ENCODE measurements at places on chromosomes 2 and 18. TPM values are rescaled to one million over a fixed set of nuclear protein-coding genes. Genes with fewer than 3 reads are reported as not detected.
A peak's percentile ranks its signal among the peaks of the same experiment; 100 is the strongest.

DNA sequence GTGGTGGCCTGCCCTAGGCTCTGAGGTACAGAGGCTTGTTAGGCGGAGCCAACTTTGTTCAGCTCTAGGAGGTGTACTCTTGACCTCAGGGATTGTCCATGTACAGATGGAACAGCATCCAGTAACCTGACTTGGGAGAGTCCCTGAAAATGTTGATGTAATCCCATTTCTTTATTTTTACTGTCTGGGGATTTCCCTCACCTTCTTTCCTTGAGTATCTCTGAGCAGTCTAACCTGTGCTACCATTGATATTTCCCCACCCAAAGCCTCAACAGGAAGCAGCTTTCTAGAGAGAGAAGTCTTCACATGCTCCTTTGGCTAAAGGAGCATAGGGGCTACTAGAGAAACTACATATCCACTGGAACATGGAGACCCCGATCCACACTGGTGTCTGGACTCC is 10.4 kb downstream of the IL36A start:
- no peak for DNase-seq
- no peaks in the 10 kb centered on the region for H3K36me3 ChIP-seq
- peaks cover 4% of the 10 kb centered on the region for H3K27me3 ChIP-seq

DNA sequence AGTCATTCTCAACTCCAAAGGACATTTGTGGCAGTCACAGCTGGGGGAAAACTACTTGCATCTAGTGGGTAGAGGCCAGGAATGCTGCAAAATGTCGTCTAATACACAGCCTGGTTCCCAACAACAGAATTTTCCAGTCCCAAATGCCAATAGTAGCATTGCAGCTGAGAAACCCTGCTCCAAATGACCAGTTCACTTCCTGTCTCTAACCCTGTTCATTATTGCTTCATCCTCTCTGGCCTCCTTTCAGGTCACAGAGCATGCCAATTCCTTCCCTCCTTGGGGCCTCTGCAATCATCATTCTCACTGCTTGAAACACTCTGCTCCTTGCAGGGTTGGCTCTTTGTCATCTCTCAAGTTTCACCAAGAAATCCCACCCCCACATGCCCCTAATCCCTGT is 139.1 kb downstream of the IRS1 start:
- H3K27me3 ChIP-seq, result no peaks in the 10 kb centered on the region
- peaks cover 12% of the 10 kb centered on the region for H3K4me1 ChIP-seq
- peak; percentile 85 for DNase-seq
- peak overlapping the region; percentile 45 for H3K27ac ChIP-seq
- no peaks in the 10 kb centered on the region for H3K36me3 ChIP-seq

- H3K36me3 ChIP-seq, result no peaks in the 10 kb centered on the region
- H3K27me3 ChIP-seq, result no peaks in the 10 kb centered on the region
- no peak overlapping the region for H3K4me3 ChIP-seq
- DNase-seq, result no peak
- H3K27ac ChIP-seq, result no peak overlapping the region
- H3K4me1 ChIP-seq, result no peaks in the 10 kb centered on the region
These were observed 51.2 kb upstream of the NOSTRIN start for GRCh38 chr2:168751104-168751740.

DNA sequence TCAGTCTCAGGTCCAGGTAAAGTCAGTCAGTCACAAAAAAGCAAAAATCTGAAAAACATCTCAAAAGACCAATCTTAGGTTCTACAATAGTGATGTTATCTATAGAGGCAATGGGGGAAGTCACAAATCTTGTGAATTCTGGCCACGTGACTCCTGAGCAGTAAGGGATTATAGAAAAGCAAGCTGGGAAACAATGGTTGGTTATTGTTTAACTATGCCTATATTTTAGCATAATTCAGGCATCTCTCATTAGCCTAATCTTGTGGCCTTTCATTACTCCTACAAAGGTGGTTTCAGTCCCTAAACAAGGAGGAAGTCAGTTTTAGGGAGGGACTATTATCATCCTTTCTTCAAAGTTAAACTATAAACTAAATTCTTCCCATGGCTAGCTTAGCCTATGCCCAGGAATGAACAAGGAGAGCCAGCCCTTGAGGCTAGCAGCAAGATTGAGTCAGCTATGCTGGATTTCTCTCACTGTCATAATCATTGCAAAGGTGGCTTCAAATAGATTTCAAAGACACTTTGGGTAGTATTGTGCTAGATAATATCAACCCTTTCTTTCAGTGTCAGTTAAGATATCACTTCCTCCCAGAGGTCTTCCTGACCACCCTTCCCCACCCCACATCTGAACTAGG is 56.4 kb upstream of the ITGA6 start:
- no peaks in the 10 kb centered on the region for H3K36me3 ChIP-seq
- no peaks in the 10 kb centered on the region for H3K4me1 ChIP-seq

GRCh38 chr2:86783615-86784339 is 6.9 kb downstream of the CD8A start:
- no peak overlapping the region for H3K27ac ChIP-seq
- H3K36me3 ChIP-seq, result no peaks in the 10 kb centered on the region
- H3K4me1 ChIP-seq, result 0 out of 2 replicates have a peak, but pooled peaks cover under 1% of the 10 kb centered on the region
- no peak for DNase-seq
- no peak overlapping the region for H3K4me3 ChIP-seq

DNA sequence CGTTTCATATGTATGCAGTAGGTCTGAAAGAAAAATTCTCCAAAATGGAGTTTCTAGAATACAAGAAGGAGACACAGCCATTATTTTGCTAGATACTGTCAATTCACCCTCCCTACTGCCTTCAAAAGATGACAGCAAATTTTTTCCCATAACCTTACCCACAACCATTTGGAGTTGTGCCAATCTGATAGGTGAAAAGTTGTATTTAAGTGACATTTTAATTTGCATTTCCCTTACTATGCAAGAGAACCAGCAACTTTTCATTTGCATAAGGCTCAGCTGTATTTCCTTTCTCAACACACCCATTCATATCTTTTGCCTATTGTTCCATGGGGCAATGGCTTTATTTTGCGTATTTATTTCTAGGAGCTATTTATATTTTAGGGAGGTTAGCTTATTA is 31.4 kb upstream of the IL18RAP start:
- DNase-seq, result no peak
- H3K4me3 ChIP-seq, result no peak overlapping the region
- H3K4me1 ChIP-seq, result no peaks in the 10 kb centered on the region
- no peaks in the 10 kb centered on the region for H3K27me3 ChIP-seq
- no peak overlapping the region for H3K27ac ChIP-seq

- peak; percentile 46 for DNase-seq
- no peaks in the 10 kb centered on the region for H3K36me3 ChIP-seq
- H3K4me1 ChIP-seq, result peaks cover 12% of the 10 kb centered on the region
- no peak overlapping the region for H3K4me3 ChIP-seq
These were observed 79.6 kb downstream of the SUMO1 start for GRCh38 chr2:202158796-202159195.

- no peak overlapping the region for H3K4me3 ChIP-seq
- no peak overlapping the region for H3K27ac ChIP-seq
- H3K4me1 ChIP-seq, result no peaks in the 10 kb centered on the region
- H3K36me3 ChIP-seq, result no peaks in the 10 kb centered on the region
These were observed 33.9 kb downstream of the ADRA2B start for GRCh38 chr2:96082211-96083063.

DNA sequence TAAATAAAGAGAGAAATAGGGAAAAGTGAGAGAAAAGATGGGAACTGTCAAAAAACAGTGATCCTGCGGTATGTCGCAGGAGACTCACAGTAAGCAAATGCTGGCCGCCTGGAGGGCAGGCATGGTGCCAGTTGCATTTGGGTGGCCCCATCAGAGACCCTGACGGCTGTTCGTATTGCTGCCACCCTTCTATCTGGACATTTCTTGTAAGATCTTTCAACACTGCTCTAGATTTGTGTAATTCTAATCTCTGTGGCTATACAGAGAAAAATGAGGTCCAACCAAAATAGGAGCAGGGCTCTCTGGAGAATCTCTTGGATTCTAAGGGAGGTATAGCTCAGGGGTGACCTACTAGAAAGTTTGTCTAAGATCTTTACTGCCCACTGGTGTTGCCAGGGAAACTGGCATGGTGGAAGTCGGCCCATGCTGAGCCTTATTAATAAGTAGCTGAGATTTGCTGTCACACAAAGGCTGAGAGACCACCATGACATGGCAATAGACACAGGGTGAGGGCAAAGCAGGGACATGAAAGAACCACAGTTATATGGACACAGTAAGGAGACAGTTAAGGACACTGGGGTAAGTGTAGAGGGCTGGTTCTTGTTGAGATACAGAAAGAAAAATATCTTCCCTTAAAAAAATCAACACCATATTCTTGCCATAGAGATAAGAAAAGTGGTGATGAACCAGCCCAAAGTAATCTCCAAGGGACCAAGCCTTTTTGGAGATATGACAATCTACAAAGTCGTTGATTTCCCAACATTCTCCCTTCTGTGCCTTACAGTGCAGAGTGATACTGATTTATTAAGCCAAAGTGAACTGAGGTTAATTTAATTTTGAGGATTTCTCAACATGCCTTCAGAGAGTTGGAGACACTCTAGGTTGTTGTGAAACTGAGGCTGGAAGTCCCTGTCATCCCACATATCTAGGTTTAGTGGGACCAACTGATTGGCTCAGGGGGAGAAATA is 26.4 kb upstream of the FZD7 start:
- no peak overlapping the region for H3K27ac ChIP-seq
- DNase-seq, result no peak
- no peaks in the 10 kb centered on the region for H3K36me3 ChIP-seq
- no peak overlapping the region for H3K4me3 ChIP-seq

DNA sequence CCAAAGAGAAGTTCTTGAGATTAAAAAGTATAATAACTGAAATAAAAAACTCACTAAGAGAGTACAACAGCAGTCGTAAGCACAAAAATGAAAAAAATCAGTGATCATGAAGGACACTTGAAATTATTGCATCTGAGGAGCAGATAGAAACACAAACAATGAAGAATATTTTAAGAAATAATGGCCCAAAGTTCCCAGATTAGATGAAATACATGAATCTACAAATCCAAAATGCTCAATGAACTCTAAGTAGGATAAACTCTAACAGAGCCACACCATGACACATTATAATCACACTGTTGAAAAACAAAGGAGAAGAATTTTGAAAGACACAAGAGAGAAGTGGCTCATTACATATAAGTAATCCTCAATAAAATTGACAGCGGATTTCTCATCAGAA is 31.9 kb upstream of the EMILIN2 start:
- no peak overlapping the region for H3K27ac ChIP-seq
- H3K4me3 ChIP-seq, result no peak overlapping the region
- no peaks in the 10 kb centered on the region for H3K4me1 ChIP-seq
- DNase-seq, result no peak
- H3K36me3 ChIP-seq, result no peaks in the 10 kb centered on the region

- no peak for DNase-seq
- no peaks in the 10 kb centered on the region for H3K36me3 ChIP-seq
These were observed 670 bp upstream of the MOCOS start for GRCh38 chr18:36186461-36187192.

DNA sequence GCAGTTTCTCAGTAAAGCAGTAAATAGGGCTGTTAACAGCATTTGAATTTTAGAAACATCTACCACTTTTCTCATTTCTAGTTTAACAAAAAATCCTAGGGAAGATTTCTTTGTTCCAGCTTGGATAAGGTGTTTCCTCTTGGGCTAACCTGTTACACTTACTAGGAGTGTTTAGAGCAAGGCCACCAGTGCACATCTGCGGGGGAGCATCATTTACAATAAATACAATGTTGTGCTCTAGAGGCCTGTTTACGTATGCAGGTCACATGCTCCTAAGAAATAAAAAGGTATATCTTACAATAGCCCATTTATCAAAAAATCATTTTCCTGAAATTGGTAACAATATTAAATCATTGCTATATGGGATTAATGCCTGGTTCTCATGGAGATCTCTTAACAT is 8.1 kb downstream of the ZNF638 start:
- no peak for DNase-seq
- H3K4me3 ChIP-seq, result no peak overlapping the region
- H3K27me3 ChIP-seq, result no peaks in the 10 kb centered on the region
- H3K36me3 ChIP-seq, result peaks cover 3% of the 10 kb centered on the region

GRCh38 chr2:18934886-18935285 is 345.5 kb upstream of the NT5C1B start:
- H3K27ac ChIP-seq, result no peak overlapping the region
- H3K36me3 ChIP-seq, result no peaks in the 10 kb centered on the region
- no peak overlapping the region for H3K4me3 ChIP-seq
- peaks cover 3% of the 10 kb centered on the region for H3K4me1 ChIP-seq
- H3K27me3 ChIP-seq, result no peaks in the 10 kb centered on the region

GRCh38 chr2:133561045-133561852 is 7.0 kb downstream of the NCKAP5 start:
- peak; percentile 90 for DNase-seq
- H3K4me3 ChIP-seq, result no peak overlapping the region
- peaks cover 2% of the 10 kb centered on the region for H3K36me3 ChIP-seq
- no peak overlapping the region for H3K27ac ChIP-seq

DNA sequence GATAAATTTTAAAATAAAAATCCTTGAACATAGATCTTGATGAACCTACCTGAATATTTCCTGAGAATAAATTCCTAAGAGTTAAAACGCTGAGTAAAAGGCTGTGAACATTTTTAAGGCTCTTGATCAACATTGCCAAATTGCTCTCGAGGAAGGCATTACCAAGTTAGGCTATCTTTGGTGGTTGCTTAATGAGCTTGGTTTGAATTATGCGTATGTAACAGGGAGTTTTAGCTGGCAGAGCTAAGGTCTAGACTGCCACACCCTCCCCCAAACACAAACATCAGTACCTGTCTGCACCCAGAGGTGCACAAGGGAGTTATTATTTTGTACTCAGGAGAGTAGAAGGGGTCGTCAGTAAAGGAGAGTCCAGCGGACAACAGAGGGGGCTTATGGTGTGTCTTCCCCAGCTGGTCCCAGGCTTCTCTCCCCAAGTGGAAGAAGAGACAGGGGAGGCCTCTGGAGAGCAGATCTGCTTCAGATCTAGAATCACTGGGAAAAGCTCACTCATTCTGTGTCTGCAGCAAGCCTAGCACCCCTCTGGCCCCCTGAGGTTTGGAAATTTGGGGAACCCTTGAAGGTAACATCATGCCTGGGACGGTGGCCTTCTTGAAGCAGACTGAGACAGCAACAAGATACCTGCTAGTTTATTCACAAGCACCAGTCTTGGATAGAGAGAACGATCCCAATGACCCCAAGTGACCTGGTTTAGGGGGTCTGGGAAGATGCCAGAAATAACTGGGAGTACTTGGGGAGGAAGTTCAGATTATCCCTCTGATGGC is 197.2 kb upstream of the ID2 start:
- DNase-seq, result no peak
- H3K4me1 ChIP-seq, result no peaks in the 10 kb centered on the region
- no peak overlapping the region for H3K4me3 ChIP-seq

Gene YPEL5
- 54.7 TPM for total RNA-seq

Gene WNT10A
- not detected for total RNA-seq

Gene PRSS56
- not detected for total RNA-seq

Gene GPBAR1
- total RNA-seq, result not detected

Gene ZSCAN30
- 16.9 TPM for total RNA-seq

Gene CENPA
- total RNA-seq, result 7.7 TPM

Gene FBXO48
- 0.18 TPM for total RNA-seq

Gene C2orf15
- under 0.01 TPM for total RNA-seq

Gene HTR2B
- total RNA-seq, result 0.72 TPM
